Coronary artery (tissue), 2 donors: ENCODE measurements at places on chromosomes 2 and 18.

- DNase-seq: no peak
These were observed 71.4 kb downstream of the COPS8 start for GRCh38 chr2:237156857-237157779.

- DNase-seq: no peak
These were observed 30.0 kb upstream of the CHMP3 start for GRCh38 chr2:86593266-86593665.

- DNase-seq: no peak
These were observed 17.5 kb upstream of the TMEM163 start for GRCh38 chr2:134736167-134736880.

DNA sequence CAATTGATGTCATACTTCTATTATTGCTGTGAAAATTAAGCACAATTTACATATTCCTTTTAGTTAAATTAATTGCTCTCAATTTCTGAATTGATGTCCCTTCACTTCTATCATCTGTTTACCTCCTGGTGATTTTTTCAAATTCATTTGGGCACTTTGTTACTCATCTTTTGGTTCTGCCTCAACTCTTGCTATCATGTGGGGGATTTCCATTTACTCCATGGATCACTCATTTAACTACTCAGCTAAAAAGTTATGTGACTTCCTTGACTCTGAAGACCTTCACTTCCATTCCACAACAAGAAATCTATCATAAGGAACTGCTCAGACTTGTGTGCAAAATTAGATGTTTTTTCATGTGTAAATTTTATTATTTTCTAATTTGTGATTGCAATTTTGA lies 126.2 kb downstream of the EHBP1 start:
- no peak for DNase-seq

- DNase-seq: no peak
These were observed 110.4 kb downstream of the MAP2 start for GRCh38 chr2:209534228-209534627.

DNA sequence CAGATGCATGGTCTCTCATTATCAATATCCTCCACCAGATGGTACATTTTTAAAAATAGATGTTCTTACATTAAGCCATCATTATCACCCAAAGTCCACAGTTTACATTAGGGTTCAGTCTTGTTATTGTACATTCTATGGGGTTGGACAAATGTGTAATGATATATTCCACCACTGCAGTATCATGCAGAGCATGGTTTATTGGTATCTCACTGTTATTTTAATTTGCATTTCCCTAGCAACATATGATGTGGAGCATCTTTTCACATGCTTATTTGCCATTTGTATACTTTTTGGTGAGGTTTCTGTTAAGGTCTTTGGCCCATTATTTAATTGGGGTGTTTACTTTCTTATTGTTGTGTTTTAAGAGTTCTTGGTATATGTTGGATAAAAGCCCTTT lies 95.7 kb downstream of the PTH2R start:
- no peak for DNase-seq

DNA sequence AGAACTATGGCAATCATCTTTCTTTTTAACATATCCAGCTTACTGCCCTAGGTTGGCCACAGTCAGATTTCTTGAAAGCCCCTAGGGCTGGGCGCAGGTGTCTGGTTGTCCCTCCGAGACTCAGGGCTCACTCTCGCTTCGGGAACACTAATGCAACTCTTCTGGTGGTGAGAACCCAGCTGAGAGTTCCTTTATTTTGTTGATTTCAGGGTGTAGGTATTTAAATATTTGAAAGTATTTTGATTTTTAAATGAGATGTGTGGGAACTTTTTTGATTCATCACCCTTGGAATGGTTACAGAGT lies 40.7 kb downstream of the INPP4A start:
- DNase-seq: no peak

GRCh38 chr2:203840655-203841205 lies 26.8 kb upstream of the CTLA4 start:
- no peak for DNase-seq

- no peak for DNase-seq
These were observed 67.7 kb downstream of the NCK2 start for GRCh38 chr2:105812180-105813044.

GRCh38 chr2:119525614-119526013 lies 1.3 kb upstream of the SCTR start:
- no peak for DNase-seq

DNA sequence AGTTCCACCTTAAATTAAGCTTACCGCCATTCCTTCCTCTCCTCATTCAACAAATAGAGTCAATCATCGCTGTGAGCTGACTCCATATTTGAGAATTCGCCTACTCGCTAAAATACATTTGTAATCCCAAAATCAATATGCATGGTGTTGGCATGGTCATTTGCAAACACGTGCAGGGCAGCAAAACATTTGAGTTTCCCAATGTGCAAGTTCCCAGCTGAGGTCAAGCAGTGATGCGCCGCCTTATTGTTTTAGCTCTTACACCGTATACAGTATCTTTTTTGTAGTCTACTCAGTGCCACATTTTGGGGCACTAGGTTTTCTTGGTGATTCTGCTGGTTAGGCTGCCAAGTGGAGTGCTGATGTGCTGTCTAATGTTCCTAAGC lies 73.3 kb upstream of the MGAT4A start:
- DNase-seq: no peak

DNA sequence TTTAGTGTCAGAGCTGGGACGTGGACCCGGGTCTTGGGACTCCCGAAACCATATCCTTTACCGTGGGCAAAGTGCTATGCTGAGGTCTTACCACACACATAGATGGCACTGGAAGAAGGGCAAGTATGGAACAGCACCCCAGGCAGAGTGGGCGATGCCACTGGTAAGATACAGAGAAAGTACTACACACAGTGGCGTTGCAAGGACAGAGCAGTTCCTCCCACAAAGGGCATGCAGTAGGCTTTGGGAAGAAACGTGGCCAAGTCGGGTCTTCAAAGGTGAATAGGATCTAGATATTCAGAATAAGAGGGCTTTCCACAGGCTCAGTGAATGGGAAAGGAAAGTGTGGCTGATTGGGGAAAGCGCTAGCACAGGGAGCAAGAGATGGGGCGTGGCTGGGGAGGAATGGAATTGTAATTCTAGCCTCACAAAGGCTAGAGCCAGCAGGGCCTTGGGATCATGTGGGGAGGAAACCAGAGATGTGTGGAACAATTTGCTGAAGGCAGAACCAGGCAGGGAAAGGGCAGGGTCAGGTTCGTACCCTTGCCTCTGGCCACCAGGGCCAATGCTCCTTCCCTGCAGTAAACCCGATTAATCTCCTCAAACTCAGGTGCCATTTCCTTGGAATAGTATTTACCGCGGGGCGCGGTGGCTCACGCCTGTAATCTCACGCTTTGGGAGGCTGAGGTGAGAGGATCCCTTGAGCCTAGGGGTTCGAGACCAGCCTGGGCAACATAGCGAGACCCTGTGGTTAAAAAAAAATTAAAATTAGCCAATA lies 36.0 kb downstream of the PCBP1 start:
- peak; percentile 79 for DNase-seq

- no peak for DNase-seq
These were observed 67.8 kb downstream of the CWC22 start for GRCh38 chr2:179939259-179939658.

GRCh38 chr2:113058411-113058994 lies 495 bp upstream of the IL36RN start:
- no peak for DNase-seq

- DNase-seq: no peak
These were observed 10.8 kb downstream of the ANO7 start for GRCh38 chr2:241199286-241199685.

DNA sequence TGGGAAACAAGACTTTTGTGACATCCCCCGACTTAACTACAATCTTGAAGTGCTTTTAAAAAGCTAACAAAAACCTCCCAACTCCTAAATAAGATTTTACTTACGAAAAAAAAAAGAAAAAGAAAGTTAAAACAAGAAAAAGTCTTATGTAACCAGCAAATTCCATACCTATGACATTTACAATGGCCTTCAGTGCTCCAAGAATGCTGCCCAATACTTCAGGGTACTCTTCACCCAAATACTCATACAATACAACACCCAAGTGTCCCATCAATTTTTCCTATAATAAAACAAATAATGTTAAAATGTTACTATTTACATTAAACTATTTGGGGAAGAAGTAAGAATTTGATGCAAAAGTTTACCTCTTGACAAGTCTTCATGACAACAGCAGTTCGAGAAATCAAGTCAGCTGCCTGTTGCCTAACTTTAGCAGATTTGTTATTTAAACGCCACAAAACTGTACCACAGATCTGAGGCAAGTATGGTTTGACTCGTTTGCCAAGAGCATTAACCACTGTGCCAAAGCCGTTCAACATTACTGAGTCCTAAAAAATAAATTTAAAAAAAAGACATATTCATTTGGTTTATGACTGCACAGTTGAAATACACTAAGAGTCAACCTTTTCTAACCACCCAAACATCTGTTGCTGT lies 34.8 kb downstream of the SF3B1 start:
- no peak for DNase-seq

GRCh38 chr18:55858661-55859515 lies 270.9 kb upstream of the TCF4 start:
- no peak for DNase-seq

DNA sequence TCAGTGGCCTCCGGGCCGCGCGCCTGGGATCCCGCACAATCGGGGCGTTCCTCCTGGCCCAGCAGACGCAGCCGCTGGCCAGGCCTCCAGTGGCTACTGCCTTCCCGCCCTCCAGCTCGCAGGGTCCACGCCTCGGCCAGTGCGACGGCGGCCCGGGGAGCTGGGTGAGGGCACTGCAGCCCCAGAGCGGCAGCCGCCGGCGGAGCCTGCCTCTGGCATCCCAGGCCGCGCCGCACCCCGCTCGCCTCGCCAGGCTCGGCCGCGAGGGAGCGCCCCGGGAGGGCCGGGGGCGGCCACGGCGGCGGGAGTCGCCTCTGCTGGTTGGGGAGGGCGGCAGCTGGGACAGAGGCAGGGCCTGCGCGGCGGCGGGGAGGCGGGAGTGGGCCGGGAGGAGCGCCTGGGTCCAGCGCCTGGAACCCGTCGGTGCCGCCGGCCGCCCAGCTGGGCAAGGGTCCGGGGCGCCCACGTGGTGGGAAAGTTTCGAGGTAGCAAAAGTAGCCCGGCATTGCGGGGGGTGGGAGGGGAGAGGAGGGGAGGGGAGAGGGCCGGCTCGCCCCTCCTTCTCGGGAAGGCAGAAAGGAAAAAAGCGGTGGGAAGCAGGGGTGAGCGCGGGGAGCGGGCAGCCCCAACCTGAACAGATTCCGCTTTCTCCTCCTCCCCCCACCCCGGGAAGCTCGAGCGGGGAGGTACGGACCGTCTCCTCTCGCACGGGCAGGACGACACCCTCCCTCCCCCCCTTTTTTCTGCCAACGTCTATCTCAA lies 1.5 kb upstream of the INHBB start:
- no peak for DNase-seq

GRCh38 chr2:65416321-65416720 lies 16.1 kb downstream of the SPRED2 start:
- no peak for DNase-seq

- DNase-seq: no peak
These were observed 376.0 kb downstream of the DSEL start for GRCh38 chr18:67140495-67140894.

- no peak for DNase-seq
These were observed 158.1 kb upstream of the SLC39A10 start for GRCh38 chr2:195498839-195499490.

DNA sequence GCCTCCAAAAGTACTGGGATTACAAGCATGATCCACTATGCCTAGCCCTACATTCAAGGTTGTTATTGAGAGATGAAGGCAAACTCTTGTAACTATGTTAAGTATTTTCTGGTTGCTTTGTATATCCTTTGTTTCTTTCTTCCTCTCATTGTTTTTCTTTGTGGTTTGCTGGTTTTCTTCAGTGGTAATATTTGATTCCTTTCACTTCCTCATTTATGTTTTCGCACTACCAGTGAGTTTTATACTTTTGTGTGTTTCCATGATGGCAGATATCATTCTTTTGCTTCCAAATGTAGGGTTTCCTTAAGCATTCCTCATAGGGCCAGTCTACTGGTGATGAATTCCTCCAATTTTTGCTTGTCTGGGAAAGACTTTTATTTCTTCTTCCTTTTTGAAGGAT lies 90.2 kb downstream of the NCK2 start:
- no peak for DNase-seq

- DNase-seq: no peak
These were observed 2.3 kb upstream of the PTPN18 start for GRCh38 chr2:130353291-130354138.

- DNase-seq: peak; percentile 41
These were observed 211.6 kb upstream of the TNP1 start for GRCh38 chr2:217071416-217071815.

GRCh38 chr2:147165697-147166382 lies 679.0 kb upstream of the ACVR2A start:
- no peak for DNase-seq

DNA sequence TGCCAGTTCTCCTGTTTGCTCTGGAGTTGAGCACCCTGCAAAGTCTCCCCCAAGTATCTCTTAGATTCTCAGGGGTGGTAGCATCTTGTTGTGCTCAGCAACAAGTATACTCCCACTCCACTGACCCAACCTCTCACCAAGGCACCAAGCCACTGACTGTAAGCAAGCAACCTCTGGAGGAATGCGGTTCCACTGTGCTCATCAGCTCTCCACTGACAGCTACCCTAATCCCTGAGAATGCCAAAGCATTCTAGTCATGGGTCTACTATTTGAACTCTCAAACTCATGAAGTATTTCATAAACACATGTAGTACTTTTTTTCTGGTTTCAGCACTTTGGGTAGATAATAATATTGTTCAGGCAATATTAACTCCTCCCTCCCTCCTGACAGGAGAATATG lies 170.0 kb downstream of the EPHA4 start:
- DNase-seq: no peak

- DNase-seq: no peak
These were observed at the start of gene TNP1 for GRCh38 chr2:216859944-216860343. TNP1 (minus strand) TSS chr2:216860064; CDS start chr2:216860034, 30 bp downstream.

GRCh38 chr2:230256733-230257332 lies 31.3 kb downstream of the SP140 start:
- no peak for DNase-seq

DNA sequence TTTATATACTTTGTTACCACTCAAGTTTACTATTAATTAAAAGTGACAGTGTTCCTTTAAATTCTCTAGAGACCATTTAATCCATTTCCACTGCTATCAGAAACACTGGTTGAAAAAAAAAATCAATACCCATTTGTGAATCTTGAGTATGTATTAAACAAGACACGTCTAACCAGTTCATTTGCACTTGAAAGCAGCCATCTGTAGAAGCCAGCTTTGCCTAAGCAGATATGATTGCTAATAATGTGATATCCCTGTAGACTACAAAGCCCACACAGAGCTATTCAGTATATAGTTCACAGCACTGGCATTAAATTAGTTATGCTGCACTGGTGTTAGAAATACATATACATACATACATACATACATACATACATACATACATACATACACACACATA lies 111.8 kb upstream of the SP3 start:
- DNase-seq: no peak

GRCh38 chr2:152051436-152051835 lies 47.4 kb downstream of the CACNB4 start:
- no peak for DNase-seq

- DNase-seq: no peak
These were observed 44.7 kb downstream of the PSD4 start for GRCh38 chr2:113218283-113219091.

DNA sequence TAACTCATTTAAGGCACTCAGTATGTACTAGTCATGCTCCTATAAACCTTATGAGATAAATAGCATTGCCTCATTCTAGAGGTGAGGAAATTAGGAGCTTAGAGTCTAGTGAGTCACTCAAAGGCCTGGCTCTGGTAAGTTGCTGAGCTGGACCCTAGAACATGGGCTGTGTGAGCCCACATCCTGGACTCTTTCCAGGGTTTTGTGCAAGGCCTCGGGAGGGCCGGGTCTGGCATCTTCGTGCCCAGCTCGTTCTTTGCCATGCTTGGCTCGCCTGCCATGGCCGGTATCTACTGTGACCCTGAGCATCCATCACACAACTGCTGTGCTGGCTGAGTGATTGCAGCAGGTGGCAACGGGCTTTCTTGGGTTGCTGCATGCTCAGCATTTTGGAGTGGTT lies 168.0 kb downstream of the LPIN1 start:
- DNase-seq: no peak
